Thyroid gland (tissue), 4 donors: ENCODE measurements at places on chromosomes 12 and 14. TPM values are rescaled to one million over a fixed set of nuclear protein-coding genes. Genes with fewer than 3 reads are reported as not detected.

MDGA2 gene
- total RNA-seq: not detected

NTS gene
- total RNA-seq: 0.45 TPM

MNAT1 gene
- 48.9 TPM for total RNA-seq

ARID2 gene
- total RNA-seq: 49.9 TPM

FAM181A gene
- total RNA-seq: 0.40 TPM

- peak; percentile 80 for DNase-seq
- H3K36me3 ChIP-seq: no peaks in the 10 kb centered on the region
- H3K27me3 ChIP-seq: no peaks in the 10 kb centered on the region
These were observed 53.2 kb downstream of the DACT1 start for GRCh38 chr14:58690801-58691516.

DNA sequence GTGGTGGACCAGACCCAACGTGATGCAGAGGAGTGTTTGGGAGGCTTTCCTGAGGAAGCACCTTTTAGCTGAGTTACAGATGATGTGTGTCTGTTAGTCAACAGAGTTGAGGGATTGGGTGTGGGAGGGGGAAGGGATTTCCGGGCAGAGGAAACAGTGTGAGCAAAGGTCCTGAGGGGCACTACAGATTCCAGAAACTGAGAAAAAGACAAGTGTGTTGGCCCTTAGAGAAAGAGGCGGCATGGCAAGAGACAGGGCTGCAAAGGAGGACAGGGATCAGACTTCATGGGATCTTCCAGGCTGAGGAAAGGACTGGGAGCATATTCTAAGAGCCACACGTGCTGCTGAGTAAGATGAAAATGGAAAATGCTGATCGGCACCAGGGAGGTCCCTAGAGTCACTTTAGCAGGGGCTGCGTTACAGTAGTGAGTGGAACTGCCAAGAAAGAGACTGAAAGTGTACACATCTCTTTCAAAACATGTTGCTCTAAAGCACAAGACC lies 9.4 kb upstream of the RPS6KL1 start:
- no peaks in the 10 kb centered on the region for H3K27me3 ChIP-seq
- no peak for DNase-seq
- peak overlapping the region; percentile 53 for H3K27ac ChIP-seq
- H3K4me1 ChIP-seq: peaks cover 19% of the 10 kb centered on the region
- H3K4me3 ChIP-seq: no peak overlapping the region
- H3K36me3 ChIP-seq: no peaks in the 10 kb centered on the region

DNA sequence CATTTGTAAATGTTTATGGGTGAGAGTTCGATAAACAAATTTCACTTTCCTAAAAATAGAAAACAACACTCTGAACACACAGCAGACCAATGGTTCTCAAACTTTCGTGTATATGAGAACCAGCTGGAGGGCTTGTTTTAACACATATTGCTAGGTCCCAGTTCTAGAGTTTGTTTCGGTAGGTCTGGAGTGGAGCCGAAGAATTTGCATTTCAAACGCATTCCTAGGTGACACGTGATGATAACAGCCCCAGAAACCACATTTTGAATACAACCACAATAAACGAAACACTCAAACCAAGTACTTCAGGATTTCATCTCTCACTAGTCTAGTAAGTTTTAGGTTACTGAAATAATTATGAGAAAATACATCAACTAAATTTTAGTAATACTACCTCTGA lies 17.1 kb downstream of the SEC23A start:
- no peak overlapping the region for H3K27ac ChIP-seq
- DNase-seq: no peak
- no peak overlapping the region for H3K4me3 ChIP-seq

DNA sequence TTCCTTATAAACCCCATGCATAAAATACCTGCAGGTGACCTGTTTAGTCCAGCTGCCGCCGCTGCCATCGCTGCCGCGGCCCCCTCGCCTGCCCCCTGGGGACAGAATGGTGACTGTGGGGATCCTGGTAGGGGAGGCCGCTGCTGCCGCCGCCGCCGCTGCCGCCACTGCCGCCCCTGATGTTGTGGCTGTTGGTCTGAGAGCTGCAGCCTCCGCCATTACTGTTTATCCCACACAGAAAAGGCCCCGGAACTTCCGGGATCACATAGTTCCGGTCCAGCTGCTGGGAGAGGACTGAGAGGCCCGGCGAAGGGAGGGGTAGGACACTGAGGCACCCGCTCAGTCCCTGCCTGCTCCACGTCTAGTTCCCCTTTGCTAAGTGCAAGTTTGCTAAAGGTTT lies 244.9 kb downstream of the C12orf50 start:
- no peak overlapping the region for H3K27ac ChIP-seq
- no peak for DNase-seq
- H3K36me3 ChIP-seq: no peaks in the 10 kb centered on the region
- H3K27me3 ChIP-seq: no peaks in the 10 kb centered on the region

DNA sequence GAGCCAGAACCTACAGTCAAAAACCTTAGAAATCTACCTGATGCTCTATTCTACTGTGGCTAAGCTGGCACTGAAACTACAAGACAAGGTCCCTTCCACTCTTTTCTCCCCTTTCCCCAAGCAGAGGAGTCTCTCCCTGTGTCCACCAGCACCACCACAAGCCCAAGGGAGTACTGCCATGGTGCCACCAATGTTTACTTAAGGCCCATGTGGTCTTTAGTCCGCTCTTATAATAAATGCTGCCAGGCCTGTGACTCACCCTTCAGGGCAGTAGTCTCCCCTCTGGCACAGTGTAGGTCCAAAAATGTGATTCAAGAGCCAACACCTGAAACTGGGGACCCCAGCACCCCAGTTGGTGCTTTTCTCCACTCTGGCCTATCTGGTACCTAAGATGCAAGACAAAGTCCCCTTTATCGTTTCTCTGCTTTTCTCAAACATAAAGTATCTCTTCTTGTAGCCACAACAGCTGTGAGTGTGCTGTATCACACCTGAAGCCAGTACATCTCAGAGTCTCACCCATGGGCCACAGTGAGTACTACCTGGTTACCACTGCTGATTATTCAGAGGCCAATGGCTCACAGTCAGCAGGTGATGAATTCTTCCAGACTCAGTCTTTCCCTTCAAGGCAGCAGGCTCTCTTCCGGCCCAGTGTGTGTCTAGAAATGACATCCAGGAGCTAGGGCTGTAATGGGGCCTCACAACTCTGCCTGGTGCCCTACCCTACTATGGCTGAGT lies 29.3 kb downstream of the SLC38A2 start:
- H3K4me3 ChIP-seq: no peak overlapping the region
- no peaks in the 10 kb centered on the region for H3K36me3 ChIP-seq
- H3K4me1 ChIP-seq: no peaks in the 10 kb centered on the region
- DNase-seq: no peak
- no peaks in the 10 kb centered on the region for H3K27me3 ChIP-seq

- no peaks in the 10 kb centered on the region for H3K27me3 ChIP-seq
- H3K27ac ChIP-seq: no peak overlapping the region
- no peak overlapping the region for H3K4me3 ChIP-seq
- H3K36me3 ChIP-seq: no peaks in the 10 kb centered on the region
- no peaks in the 10 kb centered on the region for H3K4me1 ChIP-seq
These were observed 5.9 kb downstream of the DDHD1 start for GRCh38 chr14:53147208-53147607.

DNA sequence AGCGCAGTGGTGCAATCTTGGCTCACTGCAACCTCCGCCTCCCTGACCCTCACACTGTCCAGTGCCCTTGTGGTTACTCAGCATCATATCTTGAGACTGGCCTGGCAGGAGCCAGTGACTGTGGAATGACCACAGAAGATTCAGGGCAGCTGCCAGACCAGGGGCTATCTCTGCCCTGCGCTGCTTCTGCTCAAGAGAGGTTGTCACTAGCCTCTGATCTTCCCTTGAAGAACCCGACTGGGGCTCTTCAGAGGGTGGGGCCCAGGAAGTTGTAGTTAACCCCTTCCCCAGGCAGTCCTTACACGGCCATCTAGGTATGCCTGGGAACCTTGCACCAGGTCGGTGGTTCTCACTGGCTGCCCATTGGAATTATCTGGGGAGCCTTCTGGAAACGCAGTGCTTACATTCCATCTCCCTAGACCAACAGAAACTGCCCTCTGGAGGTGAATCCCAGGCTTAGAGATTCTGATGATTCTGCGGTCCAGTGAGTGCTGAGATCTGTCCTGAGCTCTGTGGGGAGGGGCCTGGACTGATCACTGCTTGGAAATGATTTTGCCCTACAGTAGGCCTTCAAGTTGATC lies 41.4 kb downstream of the PLEKHG3 start:
- H3K4me3 ChIP-seq: no peak overlapping the region
- peak overlapping the region; percentile 54 for H3K27ac ChIP-seq
- H3K36me3 ChIP-seq: peaks cover 32% of the 10 kb centered on the region

DNA sequence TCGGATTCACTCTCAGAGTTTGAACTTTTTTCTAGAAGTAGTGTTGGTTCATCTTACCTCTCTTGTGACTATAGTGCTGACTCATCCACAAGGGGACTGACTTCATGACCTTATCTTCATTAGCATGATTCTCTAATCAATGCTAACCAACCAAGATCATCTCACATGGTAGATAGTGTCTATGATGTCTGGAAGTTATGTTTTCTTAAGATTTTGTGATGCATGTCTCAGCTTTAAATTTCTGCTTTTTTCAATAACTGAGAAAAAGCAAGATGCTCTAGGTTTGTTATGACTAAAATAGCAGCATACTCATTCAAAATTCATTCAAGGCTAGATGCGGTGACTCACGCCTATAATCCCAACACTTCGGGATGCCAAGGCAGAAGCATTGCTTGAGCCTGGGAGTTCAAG lies 12.3 kb upstream of the SLC35E3 start:
- H3K4me1 ChIP-seq: no peaks in the 10 kb centered on the region
- no peak overlapping the region for H3K27ac ChIP-seq
- no peaks in the 10 kb centered on the region for H3K27me3 ChIP-seq

- H3K4me1 ChIP-seq: no peaks in the 10 kb centered on the region
- H3K27me3 ChIP-seq: no peaks in the 10 kb centered on the region
- no peak overlapping the region for H3K4me3 ChIP-seq
- no peak overlapping the region for H3K27ac ChIP-seq
- DNase-seq: no peak
These were observed 32.7 kb downstream of the MED6 start for GRCh38 chr14:70567791-70568190.
